Fibroblast of skin of right quadriceps (primary cell): ENCODE measurements at places on chromosomes 3 and 15.
A peak's percentile ranks its signal among the peaks of the same experiment; 100 is the strongest.

DNA sequence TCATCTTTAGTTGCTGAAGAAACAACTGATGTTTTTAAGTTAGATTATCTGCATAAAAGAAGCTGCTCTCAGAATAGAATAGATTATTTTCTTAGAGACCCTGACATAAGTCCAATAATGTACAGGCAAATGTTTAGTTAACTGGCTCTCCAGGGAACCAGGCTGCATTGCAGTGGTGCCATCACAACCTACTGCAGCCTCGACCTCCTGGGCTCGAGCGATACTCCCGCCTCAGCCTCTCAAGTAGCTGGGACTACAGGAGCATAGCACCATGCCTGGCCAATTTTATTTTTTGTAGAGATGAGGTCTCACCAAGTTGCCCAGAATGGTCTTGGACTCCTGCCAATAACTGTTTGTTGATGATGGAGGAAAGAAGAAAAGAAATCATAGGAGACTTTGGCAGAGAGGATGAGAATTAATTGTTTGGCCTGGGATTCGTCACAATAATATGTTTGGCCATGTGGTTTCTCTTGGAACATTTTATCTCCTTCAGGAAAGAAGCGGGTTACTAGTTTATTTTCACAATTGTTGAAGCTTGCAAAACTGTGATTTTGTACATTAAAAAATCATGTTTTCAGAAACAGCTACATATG is 429.2 kb downstream of the CADM2 start:
- no peak for DNase-seq

- no peak for DNase-seq
Observed at GRCh38 chr3:115808816-115809215, 185.5 kb downstream of the GAP43 start.

DNA sequence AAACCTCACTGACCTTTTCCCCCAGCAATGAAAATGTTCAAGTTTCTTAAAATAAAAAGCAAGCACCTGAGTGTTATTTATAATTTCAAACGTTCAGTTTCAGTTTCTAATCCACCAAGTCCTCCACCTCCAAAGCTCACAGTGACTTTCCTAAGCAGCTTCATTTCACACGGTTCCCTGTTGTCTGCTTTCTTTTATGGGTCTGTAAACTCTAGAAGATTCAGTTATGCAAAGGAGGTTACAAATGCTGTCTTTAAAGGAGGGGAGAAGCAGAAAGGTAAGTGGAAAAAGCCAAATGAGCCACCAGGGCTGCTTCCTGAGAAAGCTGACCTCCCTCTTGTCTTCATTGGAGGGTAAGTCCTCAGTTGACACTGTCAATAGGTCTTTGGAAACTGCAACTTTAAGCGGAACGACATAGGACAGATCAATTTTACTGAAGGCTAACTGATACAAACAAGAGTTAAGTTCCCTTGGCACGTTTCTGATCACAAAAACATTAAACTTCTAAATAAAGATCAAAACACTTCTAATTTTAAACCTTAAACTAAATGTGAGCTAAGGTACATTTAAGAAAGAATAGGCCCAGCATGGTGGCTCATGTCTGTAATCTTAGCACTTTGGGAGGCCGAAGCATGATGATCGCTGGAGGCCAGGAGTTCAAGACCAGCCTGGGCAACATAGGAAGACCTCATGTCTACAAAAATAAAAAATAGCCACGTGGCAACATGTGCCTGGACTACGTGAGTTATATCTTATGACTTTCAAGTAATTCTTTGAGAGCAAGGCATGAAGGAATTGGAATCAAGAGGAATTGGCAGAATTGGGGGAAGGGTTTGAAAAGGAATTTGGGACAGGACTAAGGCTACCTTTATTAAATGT is 151.9 kb upstream of the UBE2E1 start:
- DNase-seq: no peak

GRCh38 chr3:45554006-45554666 is 40.4 kb upstream of the LIMD1 start:
- peak; percentile 76 for DNase-seq

GRCh38 chr3:12897381-12898289 is 56.3 kb upstream of the RPL32 start:
- no peak for DNase-seq

GRCh38 chr3:105891101-105891500 is 22.3 kb upstream of the CBLB start:
- no peak for DNase-seq

GRCh38 chr3:43871627-43872245 is 181.0 kb downstream of the ABHD5 start:
- no peak for DNase-seq

DNA sequence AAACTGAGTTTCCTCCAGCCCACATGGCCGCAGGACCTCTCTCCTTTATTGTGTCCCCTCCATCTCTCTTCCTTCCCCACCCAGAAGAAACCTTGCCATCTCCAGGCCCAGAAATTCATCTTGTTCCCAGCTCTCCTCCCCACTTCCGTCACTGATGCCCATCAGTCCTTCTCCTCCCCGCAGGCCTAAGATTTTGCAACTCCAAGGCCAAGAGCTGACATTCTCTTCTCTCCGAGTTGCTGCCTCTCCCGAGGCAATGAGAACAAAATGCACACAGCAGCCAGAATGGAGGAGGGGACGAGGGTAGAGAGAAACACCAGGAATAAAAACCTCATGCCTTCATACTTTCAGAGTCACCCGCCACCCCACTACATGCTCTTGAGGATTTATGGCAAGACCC is 526.5 kb upstream of the PROK2 start:
- no peak for DNase-seq

GRCh38 chr3:13143381-13144004 is 70.3 kb upstream of the IQSEC1 start:
- no peak for DNase-seq

DNA sequence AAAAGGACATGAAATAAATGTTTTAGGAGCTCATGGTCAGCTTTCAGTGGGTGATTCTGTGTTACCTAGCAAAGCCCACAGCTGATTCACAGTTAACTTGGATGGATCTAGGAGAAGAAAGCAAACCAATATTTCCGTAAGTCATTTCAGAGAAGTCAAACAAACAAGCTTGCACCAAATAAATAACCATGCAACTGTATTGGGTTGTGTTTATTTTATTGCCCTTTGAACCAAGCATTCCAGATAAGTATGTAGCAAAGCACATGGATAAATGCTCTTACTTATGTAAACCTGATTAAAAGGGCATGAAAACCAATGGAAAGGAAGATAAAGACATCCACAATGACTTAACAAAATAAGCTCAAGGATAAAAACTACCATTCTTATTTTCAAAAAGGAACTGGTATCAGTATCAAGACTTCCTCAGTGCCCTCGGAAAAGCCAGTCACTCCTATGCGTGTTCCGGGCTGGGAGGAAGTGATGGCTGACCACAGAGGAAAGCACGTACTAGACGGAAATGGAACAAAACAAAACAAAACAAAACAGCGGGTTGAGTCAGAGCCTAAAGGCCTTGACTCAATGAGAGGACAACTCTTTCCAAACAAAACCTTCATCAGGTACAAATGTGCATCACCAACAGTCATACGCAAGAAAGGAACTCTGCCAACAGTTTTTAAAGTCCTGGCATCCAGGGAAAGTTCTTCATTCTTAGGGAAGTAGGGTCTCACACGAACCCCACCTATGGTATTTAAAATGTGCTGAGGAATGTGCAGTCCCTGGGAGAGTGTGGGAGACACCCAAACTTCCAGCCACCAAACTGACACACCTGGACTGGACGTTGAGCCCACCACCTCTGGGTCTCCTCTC is 103.3 kb downstream of the SNRK start:
- DNase-seq: no peak
